Stomach (tissue), 19 donors: ENCODE measurements at places on chromosomes 6 and 20.

- DNase-seq: no peak
Measured at GRCh38 chr6:36536873-36537547, 10.3 kb downstream of the STK38 start.

DNA sequence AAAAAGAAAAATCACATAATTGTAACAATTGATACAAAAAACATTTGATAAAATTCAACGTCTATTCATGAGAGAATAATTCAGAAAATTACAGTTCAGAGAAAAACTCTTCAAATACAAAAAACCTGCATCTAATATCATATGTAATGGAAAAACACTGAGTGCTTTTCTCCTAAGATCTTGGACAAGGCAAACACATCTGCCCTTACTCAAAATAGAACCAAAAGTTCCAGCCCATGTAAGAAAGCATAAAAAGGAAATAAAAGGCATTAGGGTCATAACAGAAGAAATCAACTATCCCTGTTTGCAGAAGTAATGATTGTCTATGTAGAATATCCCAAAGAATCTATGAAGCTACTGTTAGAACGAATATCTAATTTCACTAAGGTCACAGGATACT is 721.4 kb downstream of the RFPL4B start:
- DNase-seq: no peak

DNA sequence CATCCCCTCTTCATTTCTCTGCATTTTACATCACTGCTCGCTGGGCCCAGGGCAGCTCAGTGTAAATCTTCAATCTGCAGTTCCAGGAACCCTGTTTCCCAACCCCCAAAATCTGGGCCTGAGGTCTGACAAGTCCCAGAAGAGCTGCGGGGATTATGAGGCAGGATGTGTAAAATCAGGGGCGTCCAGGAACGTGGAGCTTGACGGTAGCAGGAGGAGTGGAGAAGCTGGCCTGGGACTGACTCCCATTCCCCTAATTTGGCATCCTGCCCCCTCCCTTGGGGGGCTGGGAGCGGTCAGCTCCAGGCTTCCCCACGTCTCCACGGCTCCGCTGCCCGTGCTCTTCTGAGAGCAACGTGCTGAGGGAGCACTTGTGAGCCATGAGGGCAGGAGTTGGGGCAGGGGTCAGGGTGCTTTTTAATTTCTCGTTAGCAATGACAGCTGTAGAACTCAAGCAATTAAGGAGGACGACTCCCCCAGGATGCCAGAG is 23.4 kb upstream of the VEGFA start:
- no peak for DNase-seq

DNA sequence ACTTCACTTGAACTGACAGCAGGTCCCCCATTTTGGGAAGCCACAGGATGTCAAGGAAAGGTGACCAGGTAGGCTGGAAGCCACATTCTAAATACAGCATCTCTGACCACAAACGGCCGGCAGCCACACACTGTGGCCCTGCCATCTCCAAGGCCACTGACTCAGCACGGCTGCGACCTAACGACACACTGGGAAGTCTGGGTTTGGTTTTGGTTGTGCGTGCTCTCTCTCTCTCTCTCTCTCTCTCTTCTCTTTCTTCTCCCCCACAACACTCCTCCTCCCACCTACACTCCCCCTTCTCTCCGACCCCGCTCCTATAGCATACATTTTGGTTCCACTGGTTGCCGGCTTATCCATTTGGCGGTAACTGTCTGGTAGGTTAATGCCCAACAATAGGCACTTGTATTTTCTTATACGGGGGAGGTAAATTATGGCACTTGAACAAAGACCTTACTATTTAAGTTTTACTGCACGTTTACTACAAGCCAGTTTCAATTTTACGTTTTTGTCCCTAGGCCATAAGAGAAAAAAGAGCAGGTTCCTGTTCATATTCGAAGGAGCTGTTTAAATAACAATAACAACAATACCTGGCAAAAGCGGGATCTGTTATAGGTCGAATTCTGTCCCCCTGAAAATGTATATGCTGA is 103.6 kb downstream of the GMDS start:
- DNase-seq: no peak
